ENCODE measurements at places on chromosomes 12 and 14. TPM values are rescaled to one million over a fixed set of nuclear protein-coding genes. Genes with fewer than 3 reads are reported as not detected.

Gene PTPRB
- 3.1 TPM for total RNA-seq

DNA sequence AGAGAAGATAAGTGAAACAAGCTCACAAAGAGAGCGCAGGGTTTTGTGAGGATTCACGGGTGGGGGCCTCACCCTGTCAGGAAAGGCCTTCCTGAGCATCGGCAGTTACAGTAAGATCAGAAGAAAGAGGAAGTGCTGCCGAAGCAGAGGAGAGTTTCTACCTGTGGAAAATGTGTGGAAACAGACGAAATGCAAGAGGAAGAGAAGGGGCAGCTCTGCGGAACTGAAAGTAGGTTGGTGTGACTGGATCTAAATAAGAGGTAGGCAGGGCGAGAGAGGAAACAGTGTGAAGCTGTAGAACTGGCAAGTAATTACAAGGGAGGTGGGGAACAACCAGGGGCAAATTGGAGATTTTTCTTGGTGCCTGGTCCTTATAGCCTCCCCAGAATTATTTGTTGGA, 2.6 kb downstream of the GPR68 start:
- no peak for DNase-seq

DNA sequence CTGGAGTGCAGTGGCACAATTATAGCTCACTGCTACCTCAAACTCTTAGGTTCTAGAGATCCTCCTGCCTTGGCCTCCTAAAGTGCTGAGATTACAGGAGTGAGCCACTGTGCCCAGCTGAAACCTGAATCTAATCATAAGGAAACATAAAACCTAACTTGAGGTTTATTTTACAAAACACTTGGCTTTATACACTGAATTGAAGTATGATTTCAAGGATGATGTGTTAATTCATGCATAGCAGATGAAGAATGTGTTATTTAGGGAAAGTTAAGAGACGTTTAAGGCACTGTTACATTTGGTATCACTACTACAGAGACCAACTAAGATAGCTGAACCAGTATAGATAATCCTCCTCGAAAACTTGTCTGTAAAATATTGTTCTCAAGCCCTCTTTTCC, 6.4 kb downstream of the DICER1 start:
- no peak for DNase-seq

DNA sequence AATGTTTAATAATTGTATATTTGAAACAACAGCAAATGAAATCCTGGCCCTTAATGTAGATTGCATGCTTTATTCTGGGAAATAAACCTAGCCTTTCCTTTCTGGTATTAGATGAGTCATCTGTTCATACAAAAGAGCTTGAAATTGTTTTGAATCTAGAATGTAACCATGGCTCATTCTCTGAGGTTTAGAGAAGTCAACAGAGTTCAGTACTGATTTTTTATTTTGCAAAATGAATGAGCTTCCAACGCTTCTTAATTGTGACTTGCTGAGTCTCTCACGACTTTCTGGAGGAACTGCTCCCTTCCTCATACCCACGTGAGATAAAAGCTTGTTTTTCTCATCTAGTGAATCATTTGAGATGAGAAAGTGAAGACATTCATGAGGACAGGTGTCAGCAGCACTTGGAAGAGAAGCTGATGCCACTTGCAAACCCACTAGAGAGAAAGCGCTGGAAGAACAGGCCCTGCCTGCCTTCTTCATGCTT, 509.6 kb downstream of the VRK1 start:
- DNase-seq = no peak

- DNase-seq = no peak
These were observed 479.8 kb upstream of the FLRT2 start for GRCh38 chr14:85050180-85050579.

DNA sequence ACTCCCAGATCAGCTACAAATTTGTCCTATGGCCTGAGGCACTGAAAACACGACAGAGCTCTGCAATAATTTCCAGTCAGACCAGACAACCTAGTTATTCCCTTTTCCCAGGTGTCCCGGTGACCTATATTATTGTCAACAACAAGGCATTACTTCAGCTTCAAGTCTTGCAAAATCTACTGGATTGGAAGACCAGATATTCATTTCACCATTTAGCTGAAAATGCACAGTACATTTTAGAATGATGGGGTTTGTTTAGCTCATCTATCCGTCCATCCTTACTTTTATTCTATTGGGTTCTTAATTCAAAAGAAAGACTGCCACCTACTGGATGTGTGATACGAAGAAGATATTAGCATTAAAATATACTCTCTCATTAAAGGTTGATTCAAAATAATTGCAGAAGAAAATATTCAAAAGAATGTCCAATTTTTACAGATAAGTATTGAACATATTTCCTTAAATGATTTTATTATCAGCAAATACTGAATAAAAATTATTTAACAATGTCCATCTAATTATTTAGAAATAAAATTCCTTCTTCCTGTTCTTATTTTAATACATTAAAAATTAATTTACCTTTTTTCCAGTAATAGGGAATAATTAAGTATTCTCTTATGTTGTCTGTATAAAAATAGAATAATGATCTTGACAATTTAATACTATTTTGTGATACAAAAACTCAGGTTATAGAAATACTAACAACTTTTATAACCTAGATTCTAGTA, 244.9 kb upstream of the LRIG3 start:
- peak; percentile 55 for DNase-seq

GRCh38 chr14:64444984-64445845, 20.1 kb upstream of the AKAP5 start:
- no peak for DNase-seq

DNA sequence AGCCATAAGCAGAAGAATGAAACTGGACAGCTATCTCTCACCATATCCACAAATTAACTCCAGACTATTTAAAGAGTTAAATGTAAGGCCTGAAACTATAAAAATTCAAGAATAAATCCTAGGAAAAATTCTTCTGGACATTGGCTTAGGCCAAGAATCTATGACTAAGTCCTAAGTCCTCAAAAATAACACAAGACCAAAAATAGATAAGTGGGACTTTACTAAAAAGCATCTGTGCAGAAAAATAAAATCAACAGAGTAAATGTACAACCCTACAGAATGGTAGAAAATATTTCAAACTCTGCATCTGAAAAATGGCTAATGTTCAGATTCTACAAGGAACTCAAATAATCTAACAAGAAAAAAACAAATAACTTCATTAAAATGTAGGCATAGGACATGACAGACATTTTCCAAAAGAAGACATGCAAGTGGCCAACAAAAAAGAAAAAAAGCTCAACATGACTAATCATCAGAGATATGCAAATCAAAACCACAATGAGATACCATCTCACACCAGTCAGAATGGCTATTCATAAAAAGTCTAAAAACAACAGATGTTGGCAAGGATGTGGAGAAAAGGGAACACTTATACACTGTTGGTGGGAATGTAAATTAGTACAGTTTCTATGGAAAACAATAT, 61.0 kb upstream of the PPFIA2 start:
- no peak for DNase-seq

Gene ERP27
- total RNA-seq = not detected
